Stimulated activated CD4-positive, alpha-beta T cell treated with anti-CD3 and anti-CD28 coated beads, Interleukin-4, amount 100 ng/mL, for 1 hour (primary cell): ENCODE measurements at places on chromosomes 3 and 15.

- DNase-seq: no peak
Measured at GRCh38 chr3:65729555-65729954, 309.2 kb downstream of the MAGI1 start.

- no peak for DNase-seq
Measured at GRCh38 chr3:121462565-121462964, 83.2 kb downstream of the POLQ start.

- no peak for DNase-seq
Measured at GRCh38 chr3:58999774-59000160, 50.1 kb downstream of the CFAP20DC start.

DNA sequence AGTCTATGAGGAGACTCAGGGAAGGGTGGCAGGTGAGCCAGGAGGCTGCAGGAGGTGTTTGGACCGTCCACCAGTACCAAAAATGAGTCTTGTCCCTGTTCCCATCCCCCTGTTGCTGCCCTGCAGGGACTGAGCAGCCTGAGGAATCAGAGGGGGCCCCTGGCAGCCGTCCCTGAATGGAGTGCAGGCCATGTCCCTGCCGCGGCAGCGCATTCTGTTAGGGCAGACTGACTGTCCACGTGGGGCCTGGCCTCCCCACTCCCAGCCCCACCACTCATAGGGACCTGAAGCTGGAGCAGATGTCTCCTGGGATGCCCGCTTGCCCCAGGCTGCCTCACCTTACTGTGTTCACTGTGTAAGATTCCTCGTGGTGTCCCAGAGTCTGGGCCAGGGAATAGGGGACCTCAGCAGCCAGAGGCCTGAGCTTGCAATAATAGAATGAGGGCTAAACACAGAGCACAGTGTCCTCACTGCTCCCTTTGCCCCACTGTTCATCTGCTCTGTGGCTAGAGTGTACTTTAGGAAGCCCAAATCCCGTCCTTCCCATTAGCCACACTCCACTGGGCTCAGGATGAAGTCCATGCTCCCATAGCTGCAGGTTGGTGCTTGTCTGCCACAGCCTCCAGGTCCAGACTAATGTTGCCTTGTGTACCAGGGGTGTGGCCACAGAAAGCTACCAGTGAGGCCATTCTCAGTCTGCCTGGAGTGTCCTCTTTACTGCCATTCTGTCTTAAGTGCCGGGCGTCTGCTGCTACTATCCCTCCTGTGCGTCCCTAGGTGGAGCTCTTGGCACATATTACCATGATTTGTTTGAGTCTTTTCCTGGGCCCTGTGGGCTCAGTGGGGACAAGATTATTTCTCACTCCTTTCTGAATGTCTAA is 63.2 kb downstream of the HCN4 start:
- no peak for DNase-seq

- DNase-seq: no peak
Measured at GRCh38 chr3:166527325-166527724, 690.1 kb upstream of the BCHE start.

DNA sequence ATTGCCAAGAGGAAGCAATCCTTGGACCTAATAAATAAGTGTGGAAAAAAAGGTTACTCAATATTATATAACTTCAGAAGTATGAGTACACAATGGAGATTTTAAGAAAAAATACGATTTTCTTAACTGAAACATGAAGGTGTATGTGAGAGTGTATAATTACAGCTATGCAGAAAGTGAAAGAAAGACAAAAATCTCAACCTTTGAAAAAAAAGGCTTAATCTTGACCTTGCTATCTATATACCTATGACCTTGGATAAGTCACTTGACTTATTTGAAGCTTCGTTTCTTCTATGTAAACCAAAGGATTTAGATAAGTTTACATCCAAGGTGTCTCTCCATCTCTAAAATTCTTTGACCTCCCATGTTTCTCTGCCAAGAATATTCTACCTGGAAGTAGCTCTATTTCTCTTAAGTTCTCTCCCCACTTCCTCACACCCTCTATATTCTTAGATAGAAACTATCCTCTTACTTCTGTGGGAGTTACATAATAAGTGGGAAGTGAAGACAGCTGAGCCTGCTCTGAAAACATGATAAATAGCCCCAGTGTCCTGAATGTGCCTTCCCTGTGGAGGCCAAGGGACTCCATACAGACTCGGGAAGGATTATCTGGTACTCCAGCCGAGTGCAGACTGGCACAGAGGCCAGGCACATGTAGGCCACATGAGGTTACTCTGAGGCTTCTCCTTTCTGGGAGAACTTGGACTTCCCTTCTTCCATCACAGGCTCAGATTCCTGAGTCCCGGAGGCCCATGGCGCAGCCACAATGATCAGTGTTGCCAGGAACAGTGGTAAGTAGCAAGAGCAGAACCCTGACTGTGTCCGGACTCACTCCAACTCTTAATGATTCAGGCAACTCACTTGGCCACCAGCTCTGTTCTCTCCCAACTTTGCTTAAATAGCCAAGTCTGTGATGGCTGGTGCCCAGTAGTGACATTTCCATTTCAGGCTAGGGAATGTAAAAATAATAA is 166.8 kb upstream of the COL8A1 start:
- no peak for DNase-seq

- no peak for DNase-seq
Measured at GRCh38 chr3:186815435-186815834, 9.2 kb upstream of the RFC4 start.

- DNase-seq: no peak
Measured at GRCh38 chr3:24541935-24542334, 47.3 kb upstream of the THRB start.

DNA sequence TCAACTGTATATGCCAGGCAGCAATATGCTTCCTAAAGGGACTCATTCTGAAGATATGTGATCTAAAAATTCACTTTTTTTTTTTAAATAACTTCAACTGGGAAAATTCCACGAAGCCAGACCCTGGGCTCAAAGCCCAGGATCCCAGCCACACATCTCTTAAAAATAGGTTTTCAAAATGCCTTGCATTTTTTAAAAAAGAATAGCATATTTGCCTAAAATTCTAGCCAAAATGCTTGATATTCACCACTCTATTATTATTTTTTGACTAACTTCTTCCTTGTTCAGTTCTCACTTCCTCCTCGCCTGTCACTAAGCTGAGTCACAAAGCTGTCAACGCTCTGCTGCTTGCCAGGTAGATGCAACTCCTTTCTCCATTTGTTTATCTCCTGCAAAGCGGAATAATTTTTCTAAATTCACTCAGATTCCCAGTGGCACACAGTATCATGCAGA is 28.0 kb upstream of the VGLL4 start:
- DNase-seq: no peak

GRCh38 chr15:50458348-50459112 is 34.3 kb downstream of the USP8 start:
- DNase-seq: no peak

GRCh38 chr15:29383367-29383766 is 113.7 kb upstream of the NSMCE3 start:
- no peak for DNase-seq

- DNase-seq: peak; percentile 74
Measured at GRCh38 chr15:69468241-69469121, 15.9 kb downstream of the RPLP1 start.

- DNase-seq: no peak
Measured at GRCh38 chr3:103173940-103174339, 739.1 kb downstream of the ZPLD1 start.

DNA sequence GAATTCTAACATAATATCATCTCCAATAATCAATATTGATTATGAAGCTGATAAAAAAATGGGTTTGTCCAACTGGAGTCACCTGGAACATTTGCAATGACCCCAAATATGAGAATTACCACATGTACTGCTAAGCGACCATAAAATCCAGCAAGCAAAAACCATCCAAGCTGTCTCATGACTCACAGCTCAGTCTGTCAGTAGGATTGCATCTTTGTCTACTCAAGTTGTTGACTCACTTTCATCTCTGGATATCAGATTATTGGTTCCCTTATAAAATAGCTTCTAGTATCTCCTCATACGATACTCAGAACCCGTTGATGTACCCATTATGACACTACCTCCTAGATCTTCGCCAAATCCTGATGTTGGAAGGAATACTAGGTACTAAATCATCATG is 209.8 kb upstream of the ATP11B start:
- no peak for DNase-seq

DNA sequence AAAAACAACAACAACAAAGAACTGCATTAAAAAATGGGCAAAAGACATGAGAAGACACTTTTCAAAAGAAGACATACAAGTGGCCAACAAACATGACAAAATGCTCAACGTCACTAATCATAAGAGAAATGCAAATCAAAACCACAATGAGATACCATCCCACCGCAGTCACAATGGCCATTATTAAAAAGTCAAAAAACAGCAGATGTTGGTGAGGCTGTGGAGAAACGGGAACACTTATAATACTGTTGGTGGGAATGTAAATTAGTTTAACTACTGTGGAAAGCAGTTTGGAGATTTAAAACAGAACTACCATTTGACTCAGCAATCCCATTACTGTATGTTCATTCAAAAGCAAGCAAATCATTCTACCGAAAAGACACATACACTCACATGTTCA is 15.1 kb downstream of the EIF1B start:
- DNase-seq: no peak

GRCh38 chr3:97996988-97997387 is 24.8 kb upstream of the RIOX2 start:
- no peak for DNase-seq

DNA sequence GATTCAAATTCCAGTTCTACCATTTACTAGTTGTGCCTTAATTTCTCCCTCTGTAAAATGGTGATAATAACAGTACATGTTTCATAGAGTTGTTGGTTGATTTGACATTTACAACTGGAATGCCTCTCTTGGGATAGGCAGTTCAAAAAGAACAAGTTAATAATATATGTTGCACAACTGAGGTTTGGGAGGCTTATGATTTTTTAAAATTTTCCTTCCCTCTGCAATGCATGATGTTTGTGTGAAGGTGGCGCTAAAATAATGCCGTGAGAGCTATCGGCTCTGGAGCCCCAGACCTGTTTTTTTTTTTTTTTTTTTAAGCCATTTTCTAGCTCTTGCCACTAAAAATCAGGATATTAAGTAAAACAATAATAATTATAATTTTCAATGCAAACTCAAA is 18.6 kb downstream of the DNAJB11 start:
- DNase-seq: no peak

- DNase-seq: peak; percentile 20
Measured at GRCh38 chr3:61250784-61251173, 473 bp downstream of the FHIT start.

- DNase-seq: no peak
Measured at GRCh38 chr3:65265511-65265910, 577.7 kb upstream of the ADAMTS9 start.

DNA sequence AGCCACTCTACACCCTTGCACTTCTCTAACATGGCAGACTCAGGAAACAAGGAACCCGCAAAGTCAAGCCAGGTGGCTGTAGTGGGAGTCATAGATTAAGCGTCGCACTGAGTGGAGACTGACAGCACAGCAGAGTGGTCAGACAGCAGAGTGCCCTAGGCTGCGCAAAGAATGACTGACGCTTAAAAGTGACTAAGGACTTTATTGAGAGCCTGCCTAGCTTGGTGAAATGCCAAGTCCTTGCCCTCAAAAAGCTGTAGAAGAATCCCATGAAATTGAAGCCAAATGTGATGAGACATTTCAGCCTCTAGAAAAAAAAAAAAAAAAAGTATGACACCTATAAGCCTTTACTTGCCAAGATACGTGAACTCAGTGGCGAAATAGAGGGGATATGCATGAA is 30.2 kb downstream of the NCEH1 start:
- no peak for DNase-seq

- no peak for DNase-seq
Measured at GRCh38 chr15:58649175-58649574, 100.3 kb downstream of the ADAM10 start.

DNA sequence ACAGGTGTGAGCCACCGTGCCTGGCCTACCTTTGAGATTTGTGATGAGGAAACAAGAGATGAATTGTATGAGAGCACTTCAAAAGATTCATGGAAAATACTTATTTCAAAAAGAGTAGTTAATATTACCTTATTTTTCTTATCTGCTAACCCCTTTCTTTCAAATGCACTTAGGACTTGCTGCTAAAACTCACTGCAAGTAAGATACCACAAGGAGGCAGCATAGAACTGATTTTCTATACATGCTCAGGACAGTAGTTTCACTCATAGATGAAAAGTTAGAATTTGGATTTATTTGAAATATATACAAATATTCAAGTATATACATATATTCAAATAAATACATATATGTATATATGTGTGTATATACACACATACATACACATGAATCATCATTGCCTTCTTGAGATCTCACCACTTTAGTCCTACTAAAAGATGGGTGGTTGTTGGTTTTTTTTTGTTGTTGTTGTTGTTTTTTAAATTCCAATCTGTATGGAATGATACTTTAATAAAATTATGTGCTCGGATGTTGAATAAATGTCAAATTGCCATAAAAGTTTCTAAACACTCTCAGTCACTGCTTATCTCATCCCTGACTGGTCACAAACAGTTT is 2.4 kb downstream of the CCNDBP1 start:
- no peak for DNase-seq

DNA sequence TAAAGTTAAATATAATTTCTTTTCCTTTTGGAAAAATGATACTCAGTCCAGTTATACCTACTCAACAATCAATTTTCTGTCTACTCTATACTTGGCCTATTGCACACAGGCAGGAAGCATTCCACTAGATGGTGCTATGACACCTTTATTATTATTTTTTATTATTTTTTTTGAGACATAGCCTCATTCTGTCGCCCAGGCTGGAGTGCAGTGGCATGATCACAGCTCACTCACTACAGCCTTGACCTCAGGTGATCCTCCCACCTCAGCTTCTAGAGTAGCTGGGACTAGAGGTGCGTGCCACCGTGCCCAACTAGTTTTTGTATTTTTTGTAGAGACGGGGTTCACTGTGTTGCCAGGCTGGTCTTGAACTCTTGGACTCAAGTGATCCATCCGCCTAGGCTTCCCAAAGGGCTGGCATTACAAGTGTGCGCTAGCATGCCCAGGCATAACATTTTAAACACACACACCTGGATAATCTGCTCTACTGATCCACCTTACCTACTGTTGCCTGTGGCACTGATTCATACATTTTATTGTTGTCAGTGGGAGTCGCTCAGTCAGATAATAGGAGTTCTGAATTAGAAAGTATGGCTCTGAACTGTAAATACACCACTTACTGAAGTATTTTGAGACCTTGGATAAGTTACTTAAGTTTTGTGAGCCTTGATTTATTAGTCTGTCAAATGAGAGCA is 56.2 kb downstream of the EIF3J start:
- DNase-seq: no peak

GRCh38 chr3:60669636-60670035 is 581.6 kb downstream of the FHIT start:
- no peak for DNase-seq

GRCh38 chr15:63340878-63341277 is 40.8 kb downstream of the CA12 start:
- DNase-seq: no peak

GRCh38 chr15:33292717-33293307 is 18.0 kb upstream of the RYR3 start:
- peak; percentile 45 for DNase-seq

DNA sequence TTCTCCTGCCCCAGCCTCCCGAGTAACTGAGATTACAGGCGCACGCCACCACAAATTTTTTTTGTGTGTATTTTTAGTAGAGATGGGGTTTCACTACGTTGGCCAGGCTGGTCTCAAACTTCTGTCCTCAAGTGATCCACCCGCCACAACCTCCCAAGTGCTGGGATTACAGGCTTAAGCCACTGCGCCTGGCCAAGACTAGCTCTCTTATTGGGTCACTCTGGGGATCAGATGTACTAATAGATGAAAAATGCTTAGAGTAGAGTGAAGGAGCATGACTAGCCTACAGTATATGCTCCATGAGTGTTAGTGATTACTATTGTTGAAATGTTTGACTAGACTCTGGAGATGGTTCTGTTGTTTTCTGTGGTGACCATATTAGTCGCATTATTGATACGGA is 21.8 kb downstream of the RARB start:
- DNase-seq: no peak

- no peak for DNase-seq
Measured at GRCh38 chr3:175163686-175164085, 304.6 kb downstream of the NAALADL2 start.
